Stimulated activated naive CD8-positive, alpha-beta T cell treated with anti-CD3 and anti-CD28 coated beads, Interleukin-15, amount 100 ng/mL, for 72 hours (primary cell): ENCODE measurements at places on chromosomes 2 and 18.

GRCh38 chr2:31420936-31421335 lies 6.4 kb upstream of the XDH start:
- no peak for DNase-seq

- no peak for DNase-seq
Observed at GRCh38 chr2:147173189-147173581, 671.6 kb upstream of the ACVR2A start.

- DNase-seq = no peak
Observed at GRCh38 chr2:144261336-144261735, 258.6 kb downstream of the ZEB2 start.

GRCh38 chr2:64404002-64404731 lies 49.8 kb upstream of the LGALSL start:
- no peak for DNase-seq

- DNase-seq = no peak
Observed at GRCh38 chr18:22913861-22914260, 19.3 kb upstream of the RBBP8 start.

- DNase-seq = no peak
Observed at GRCh38 chr2:100982431-100982861, 19.6 kb upstream of the RPL31 start.

GRCh38 chr2:143558665-143559064 lies 429.4 kb downstream of the ARHGAP15 start:
- DNase-seq = no peak

DNA sequence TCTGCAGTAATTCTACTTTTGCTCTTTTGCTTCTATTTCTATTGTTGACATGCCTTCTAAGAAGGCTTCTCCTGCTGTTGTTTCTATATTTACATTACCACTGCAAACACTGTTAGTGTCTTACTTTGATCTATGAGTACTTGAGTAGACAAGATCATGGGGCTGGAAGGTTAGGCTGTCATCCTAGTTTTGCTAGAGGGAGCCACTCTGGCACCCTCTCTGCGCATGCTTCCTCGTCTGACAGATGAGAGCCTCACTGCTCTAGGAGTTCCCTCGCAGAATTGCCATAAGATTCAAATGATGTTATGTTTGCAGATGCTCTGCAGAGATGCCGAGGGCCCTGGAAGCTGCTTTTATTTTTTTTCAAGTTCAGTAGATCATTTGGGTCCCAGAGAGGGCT lies 185.6 kb downstream of the RNF144A start:
- no peak for DNase-seq

- DNase-seq = no peak
Observed at GRCh38 chr2:216878072-216878471, 18.2 kb upstream of the TNP1 start.
